ENCODE measurements at places on chromosomes 16 and 17.

DNA sequence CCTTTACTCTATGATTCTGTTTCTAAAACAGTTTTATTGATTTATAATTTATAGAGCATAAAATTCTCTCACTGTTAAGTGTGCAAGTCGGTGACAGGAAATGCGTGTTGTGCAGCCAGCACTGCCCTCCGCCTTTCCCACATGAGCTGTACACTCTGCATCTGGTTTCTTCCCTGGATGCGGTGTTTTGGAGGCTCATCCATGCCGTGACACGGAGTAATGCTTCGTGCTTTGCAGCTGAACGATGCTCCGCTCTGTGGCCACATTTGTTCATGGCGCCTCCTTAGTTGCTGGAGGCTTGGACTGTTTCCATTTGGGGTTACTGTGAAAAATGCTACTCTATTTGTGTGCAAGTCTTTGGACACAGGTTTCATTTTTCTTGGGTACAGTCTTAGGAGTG, 7.2 kb upstream of the IGFALS start:
- no peak for DNase-seq

GRCh38 chr17:4389079-4389478, 22.6 kb upstream of the UBE2G1 start:
- no peak for DNase-seq

DNA sequence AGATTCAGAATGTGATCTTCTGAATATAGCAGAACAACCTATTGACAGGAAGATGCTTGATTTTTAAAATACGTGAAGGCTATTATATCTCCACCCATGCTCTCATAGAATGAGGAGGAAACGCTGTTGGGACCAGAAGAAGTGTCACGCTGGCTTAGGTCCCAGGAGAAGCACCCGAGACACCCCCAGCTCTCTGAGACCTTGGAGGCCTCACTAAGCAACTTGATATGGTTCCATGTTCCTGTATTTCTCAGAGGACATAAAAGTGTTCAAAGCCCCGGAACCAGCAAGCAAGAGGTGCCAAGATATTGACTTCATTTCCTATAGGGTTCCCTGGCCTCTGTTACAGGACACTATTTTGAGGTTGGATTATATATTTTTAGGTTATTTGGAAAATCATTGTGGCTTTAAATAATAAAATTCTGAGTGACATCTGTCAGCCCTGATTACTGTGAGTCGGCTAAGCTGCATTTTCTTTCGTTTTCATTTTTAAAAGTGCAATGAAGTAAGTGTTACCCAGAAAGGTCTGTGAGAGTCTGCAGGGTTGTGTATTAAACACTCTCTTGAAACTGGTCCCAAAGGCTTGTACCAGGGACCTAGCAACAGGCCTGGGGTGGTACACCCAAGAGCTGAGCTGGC, 400.0 kb downstream of the SOX9 start:
- DNase-seq, result no peak

DNA sequence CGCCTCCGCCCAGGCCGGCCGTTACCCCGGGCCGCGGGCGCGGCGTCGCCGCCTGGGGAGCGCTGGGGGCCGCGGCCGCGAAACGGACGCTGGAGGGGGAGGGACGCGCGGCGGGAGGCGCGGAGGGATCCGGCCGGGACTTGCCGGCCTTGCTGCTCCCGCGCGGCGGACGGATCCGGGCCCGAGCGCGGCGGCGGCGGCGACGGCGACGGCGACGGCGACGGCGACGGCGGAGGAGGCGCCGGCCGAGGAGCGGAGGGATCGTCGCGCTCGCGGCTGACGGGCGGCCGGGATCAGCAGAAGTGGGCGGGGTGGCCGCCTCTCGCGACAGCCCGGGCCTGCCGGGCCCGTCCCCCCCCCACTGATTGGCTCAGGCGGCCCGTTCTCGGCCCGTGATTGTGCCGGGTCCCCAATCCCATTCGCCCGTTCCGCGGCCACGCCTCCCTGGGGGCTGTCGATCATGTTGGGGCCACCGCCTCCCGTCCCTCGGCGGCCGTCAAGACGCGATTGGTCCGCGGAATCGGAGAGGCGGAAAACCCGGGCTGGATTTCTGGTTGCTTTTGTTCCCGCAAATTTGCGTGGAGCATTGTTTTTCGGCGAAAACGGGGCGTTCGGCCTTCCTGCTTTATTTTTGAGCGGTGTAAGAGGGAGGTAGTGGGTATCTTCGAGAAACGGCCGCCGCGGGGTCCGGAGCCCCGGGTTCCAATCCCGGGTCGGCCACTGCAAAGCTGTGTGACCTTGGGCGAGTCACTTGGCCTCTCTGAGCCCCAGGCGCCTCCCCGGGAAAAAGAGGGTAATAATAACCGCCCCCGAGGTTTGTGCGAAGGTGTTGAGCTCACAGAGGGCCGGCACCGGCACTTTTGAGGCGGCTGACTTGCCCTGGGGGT, at the start of gene ZCCHC14:
ZCCHC14 (minus strand) TSS at position 304 of the 887 bp plus-strand sequence. CDS start 786 bp downstream, outside the sequence.
- DNase-seq, result peak; percentile 99

- peak; percentile 79 for DNase-seq
Observed at GRCh38 chr17:794876-795275, 12.7 kb downstream of the MRM3 start.

DNA sequence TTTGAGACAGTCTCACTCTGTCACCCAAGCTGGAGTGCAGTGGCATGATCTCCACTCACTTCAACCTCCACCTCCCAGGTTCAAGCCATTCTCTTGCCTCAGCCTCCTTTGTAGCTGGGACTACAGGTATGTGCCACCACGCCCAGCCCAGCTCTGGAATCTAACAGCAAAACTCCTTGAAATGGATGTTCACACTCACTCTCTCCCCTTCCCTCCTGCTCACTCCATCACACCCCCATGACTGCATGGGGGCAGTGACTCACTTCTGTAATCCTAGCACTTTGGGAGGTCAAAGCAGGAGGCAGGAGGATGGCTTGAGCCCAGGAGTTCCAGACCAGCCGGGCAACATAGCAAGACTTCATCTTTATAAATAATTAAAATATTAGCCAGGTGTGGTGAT, 11.1 kb upstream of the TFAP4 start:
- peak; percentile 60 for DNase-seq

- no peak for DNase-seq
Observed at GRCh38 chr16:3935921-3936320, 55.4 kb upstream of the CREBBP start.

GRCh38 chr17:8167526-8167925, 4.8 kb upstream of the VAMP2 start:
- DNase-seq, result no peak

GRCh38 chr16:72590151-72590937, 418.4 kb upstream of the PMFBP1 start:
- DNase-seq, result peak; percentile 58

DNA sequence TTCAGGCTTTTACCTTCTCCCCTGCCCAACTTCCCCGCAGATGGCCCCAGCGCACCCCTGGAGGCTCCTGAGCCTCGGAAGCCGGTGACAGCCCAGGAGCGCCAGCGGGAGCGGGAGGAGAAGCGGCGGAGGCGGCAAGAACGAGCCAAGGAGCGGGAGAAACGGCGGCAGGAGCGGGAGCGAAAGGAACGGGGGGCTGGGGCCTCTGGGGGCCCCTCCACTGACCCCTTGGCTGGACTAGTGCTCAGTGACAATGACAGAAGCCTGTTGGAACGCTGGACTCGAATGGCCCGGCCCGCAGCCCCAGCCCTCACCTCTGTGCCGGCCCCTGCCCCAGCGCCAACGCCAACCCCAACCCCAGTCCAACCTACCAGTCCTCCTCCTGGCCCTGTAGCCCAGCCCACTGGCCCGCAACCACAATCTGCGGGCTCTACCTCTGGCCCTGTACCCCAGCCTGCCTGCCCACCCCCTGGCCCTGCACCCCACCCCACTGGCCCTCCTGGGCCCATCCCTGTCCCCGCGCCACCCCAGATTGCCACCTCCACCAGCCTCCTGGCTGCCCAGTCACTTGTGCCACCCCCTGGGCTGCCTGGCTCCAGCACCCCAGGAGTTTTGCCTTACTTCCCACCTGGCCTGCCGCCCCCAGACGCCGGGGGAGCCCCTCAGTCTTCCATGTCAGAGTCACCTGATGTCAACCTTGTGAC, 3.6 kb downstream of the MAPK7 start:
- no peak for DNase-seq

- DNase-seq, result no peak
Observed at GRCh38 chr16:7236824-7237410, 95.7 kb upstream of the RBFOX1 start.

DNA sequence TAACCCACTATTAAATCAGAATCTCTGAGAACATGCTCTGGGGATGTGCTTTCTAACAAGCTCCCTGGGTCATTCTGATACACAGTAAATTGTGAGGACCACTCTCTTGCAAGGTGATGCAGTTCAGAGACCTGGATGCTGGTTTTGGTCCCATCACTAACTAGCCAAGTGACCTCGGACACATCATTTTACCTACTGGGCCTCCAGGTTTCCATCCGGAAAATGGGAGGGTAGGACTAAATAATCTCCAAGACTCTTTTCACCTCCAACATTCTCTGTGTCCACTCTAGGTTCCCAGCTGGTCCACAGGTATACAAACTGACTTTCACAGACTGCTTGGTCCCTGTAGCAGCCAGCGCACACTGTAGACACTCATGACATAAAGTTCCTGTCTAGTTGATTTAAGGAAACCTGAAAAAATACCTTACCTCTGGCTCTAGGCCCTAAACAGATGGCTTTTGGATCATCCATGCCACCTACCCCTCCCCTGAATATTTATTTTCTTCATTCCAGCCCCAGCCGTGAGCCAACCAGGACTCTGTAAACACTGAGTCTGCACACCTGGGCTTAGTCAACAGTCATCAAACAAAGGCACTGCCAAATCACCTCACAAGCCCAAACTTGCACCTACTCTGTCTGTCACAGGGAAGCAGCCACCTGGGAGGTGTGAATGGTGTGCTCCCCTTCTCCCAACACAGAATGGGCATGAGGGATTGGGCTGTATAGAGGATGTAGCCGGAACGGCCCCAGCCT, 51.3 kb upstream of the MRPS23 start:
- DNase-seq, result no peak

DNA sequence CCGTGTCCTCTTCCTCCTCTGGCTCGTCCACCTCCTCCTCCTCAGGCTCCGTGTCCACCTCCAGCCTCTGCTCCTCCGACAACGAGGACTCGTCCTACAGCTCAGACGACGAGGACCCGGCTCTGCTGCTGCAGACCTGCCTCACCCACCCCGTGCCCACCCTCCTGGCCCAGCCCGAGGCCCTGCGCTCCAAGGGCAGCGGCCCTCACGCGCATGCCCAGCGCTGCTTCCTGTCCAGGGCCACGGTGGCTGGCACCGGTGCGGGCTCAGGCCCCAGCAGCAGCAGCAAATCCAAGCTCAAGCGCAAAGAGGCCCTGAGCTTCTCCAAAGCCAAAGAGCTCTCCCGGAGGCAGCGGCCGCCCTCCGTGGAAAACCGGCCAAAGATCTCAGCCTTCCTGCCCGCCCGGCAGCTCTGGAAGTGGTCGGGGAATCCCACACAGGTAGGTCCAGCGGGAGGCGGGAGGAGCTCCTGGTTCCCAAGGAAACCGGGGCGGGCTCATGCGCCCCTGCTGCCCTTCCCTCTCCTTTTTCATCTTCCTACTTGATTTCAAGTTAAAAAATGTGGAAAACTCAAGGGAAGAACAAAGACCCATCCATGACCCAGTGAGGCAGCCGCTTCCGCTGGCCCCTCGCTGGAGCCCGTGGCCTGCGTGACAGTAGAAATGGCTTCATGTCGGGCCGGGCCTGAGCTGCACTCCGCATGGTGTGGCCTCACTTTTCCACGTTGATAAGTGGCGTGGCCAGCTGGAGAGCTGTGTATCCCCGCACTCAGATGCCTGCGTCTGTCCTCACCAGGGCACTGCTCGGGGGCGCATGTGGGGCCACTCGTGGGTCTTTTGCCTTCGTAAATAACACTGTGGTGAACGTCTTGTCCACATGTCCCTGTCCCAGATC, 50.7 kb downstream of the ACTG1 start:
- DNase-seq, result no peak

DNA sequence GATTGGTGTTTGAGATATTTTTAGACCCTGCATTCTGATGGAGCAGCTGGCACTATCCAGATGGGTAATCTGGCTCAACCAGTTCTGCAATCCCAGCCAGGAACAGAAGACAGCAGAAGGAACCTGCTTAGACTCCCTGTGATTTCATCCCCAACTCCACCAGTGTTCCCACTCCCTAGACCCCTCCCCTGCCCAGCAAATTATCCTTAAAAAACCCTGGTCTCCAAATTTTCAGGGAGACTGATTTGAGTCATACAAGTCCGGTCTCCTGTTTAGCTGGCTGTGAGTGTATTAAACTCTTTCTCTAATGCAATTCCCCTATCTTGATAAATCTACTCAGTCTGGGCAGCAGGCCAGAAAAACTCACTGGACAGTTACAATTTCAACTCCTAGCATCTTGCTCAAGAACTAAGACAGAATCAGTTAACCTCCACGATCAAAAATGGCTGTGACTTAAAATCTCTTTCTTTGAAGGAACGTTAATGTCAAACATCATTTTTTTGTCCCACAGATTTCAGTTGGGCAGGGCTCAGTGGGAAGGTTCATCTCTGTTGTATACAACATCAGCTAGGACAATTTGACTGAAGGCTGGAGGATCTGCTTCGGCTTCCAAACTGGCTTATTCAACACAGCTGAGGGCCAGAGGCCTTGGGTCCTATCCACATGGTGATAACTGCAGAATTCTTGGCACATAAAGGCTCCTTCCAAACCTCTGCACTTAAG, 4.9 kb upstream of the RBL2 start:
- peak; percentile 6 for DNase-seq

- peak; percentile 13 for DNase-seq
Observed at GRCh38 chr16:72226136-72226535, 54.2 kb upstream of the PMFBP1 start.

GRCh38 chr17:77209330-77209748, 68.6 kb downstream of the SEC14L1 start:
- no peak for DNase-seq

DNA sequence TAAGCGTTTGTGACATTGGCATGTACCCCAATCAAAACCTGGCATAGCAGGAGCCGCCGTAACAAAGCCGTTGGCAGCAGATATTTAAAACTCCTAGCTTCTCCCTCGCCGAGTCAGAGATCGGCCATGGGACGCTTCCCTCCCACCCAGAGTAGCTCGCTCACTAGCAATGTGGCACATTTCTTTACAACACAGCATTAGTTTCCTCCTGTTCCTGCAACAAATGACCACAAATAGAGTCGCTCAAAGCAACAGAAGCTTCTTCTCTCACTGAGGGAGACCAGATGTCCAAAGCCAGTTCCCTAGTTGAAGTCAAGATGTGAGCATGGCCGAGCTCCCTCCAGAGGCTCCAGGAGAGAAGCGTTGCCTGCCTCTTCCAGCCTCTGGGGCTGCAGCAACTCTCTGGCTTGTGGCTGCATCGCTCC, 106.7 kb downstream of the RBFOX3 start:
- no peak for DNase-seq

DNA sequence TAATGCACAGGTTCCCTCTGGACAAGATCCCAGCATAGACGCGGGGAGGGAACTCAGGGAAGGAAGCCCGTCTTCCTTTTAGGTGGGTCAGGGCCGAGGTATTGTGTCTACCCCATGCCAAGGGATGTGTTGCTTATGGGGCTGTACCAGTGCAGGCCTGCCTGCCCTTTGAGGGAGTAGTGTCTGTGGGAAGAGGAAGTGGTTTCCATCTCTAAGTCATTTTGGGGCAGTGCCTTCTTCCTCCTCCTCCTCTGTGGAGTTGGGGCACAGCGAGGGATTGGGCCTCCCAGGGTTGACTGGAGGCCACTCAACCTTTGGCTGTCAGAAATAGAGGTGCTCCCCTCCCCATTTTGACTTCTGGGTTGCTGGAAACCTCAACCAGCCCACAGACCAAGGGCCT, 26.5 kb downstream of the GJD3 start:
- DNase-seq, result no peak
